ENCODE measurements at places on chromosomes 4 and X.

DNA sequence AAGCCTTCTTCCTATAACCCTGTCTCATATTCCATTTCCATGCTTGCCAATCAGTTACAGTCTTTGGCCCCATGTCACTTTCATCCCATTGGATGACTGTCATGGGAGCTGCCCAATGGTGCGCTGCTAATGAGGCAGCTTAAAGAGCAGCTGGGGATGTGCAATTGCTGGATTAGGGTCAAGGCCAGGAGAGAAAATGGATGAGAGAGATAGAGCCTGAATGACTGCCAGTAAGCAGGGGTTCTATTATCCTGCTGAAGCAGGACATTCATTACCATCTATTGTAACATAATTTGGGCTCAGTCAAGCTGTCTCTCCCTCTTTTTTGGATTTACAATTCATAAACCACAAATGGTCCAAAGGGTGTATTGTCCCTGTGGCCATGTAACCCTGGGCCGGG is 909.0 kb downstream of the CENPC start:
- no peak for DNase-seq

GRCh38 chr4:71229477-71230270 is 109.1 kb upstream of the SLC4A4 start:
- peak; percentile 38 for DNase-seq

DNA sequence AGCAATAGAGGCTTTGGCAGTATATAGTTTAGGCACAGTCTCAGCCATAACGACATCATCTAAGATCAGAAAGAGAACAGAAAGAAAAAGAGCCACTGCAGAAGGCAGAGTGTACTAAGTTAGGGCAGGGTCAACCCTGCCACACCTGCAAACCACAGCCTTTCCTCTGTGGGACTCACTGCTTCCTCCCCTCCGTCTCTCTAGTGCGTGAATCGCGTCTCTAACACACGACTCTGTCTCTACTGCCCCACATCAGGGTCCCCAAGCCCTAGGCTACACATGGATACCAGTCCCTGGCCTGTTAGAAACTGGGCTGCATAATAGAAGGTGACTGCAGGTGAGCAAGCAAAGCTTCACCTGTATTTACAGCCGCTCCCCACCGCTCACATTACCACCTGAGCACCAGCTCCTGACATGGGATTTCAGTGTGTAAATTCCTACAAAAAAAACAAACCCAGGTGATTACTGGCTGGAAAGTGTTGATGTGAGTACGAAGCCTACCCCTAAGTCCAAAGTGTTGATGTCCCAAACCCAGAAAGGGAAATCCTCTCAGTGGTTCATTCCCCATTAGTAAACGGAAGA is 128.9 kb downstream of the PRKX start:
- no peak for DNase-seq

DNA sequence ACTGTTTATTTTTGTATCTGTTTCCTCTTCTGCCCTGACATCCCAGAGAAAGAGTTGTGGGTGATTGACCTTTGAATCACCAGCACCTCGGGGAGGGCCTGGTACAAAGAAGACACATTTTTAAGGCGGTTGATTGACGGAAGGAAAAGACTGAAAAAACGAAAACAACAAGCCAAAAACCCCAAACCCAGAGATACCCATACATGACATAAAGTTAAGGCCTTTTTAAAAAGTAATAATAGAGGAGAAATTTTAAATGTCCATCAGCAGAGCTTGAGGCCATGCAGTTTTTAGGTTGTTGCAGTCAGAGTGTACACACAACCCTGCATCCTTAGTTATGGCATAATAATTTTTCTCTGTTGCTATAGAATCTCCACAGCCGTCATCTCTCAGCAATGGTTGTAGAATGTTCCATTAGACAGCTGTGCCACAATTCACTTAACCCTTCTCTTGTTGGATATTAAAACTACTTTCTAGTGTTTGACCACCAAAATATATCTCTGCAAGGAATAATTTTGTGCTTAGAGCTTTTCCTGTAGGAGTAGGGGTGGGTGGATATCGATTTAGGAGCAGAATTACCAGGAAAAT is 110.2 kb downstream of the GNL3L start:
- DNase-seq: peak; percentile 7

DNA sequence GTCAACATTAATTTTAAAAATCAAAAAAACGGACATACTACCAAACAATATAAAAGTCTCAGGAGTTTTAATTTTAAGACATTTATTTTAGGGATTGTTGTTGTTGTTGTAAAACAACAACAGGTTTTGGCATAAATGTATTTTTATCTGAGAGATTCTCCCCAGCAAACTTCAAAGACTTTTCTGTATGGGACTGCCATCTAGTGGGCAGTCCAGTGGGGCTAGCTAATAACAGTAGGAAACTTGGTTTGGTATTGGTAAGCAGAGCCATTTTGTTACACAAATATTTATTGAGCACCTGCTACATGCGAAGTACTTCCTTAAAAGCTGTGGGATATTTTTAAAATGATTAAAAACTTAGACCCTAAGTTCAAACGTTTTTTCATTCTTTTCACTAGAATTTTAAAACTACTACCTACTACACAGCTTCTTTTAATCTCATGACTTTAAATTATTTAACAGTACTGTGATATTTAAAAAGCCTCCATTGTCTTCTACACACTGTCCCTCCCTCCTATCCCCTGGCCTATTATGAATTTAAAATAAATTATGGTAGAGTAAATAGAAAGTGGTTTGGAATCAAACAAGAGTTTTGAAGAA is 1028.4 kb upstream of the INTU start:
- peak; percentile 33 for DNase-seq

- DNase-seq: no peak
Observed at GRCh38 chr4:147029296-147029695, 83.6 kb upstream of the TTC29 start.

DNA sequence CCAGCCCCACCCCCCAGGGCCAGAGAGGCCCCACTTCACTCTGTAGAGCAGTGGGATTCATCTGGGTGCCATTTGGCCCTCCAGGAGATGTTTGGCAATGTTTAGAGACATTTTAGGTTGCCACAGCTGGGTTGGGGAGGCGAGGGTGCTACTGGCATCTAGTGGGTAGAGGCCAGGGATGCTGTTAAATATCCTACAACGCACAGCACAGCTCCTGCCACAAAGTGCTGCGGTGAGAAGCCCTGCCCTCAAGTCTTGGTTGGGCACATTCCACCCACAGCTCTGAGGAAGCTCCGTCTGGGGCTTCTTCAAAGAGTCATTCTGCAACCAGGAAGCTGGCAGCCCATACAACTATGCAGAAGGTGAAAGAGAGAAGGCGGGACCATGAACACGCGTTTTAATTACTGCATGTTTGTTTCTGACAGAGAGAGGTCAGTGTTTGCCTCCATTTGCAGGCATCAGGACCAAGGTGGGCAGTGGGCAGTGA is 48.1 kb upstream of the FAM9C start:
- DNase-seq: no peak

DNA sequence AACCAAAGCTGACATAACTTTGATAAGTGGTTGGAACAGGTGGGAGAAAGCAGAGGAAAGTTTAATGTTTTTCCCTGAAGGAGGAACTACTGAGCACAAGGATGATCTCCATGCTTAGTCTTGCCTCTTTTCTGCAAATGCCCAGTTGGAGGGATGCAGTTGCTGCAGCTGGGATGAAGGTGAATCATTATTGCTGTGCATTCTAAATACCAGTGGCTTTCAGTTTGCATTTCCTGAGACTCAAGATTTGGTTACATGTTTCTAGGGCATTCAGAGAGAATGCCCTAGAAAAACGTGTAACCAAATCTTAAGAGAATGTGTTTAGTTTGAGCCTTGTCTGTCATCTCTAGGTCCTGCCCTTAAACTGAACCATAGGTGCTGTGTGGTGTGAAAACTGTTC is 42.2 kb downstream of the METTL14 start:
- no peak for DNase-seq

- DNase-seq: no peak
Observed at GRCh38 chrX:103477496-103477895, 41.8 kb downstream of the RAB40A start.

GRCh38 chrX:47234583-47234982 is 1.8 kb downstream of the USP11 start:
- no peak for DNase-seq

DNA sequence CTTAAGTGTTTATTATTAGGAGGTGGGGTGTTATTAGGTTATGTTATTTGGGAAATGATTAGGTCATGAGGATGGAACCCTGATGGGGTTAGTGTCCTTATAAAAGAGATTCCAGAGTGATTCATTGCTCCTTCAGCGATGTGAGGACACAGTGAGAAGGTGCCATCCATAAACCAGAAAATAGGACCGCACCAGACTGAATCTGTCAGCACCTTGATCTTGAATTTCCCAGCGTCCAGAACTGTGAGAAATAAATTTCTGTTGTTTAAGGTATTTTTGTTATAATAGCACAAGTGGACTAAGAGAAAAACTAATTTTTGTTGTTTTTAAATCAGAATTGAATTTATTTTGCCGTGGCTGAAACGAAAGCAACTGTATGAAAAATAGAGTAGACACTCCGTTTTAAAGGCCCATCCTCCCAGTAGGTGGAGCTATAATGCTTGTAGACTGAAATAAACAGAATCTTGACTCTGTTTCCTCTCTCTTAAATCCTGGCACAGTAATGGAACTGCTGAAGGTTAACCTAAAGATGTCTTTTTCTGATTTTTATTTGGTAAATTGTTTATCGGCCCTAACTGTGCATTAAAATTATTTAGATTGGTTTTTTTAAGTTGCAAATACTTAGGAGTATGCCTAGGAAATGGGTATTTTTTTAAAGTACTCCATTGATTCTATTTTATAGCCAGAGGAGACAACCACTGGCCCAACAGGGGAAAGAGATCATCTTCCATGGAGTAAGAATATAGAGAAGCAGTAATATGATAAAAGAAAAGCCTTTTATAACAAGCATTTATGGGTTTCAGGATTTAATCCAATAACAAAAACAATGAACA is 133.2 kb upstream of the ADAMTS3 start:
- DNase-seq: no peak

GRCh38 chrX:129093706-129094105 is 429.6 kb downstream of the SMARCA1 start:
- DNase-seq: no peak

DNA sequence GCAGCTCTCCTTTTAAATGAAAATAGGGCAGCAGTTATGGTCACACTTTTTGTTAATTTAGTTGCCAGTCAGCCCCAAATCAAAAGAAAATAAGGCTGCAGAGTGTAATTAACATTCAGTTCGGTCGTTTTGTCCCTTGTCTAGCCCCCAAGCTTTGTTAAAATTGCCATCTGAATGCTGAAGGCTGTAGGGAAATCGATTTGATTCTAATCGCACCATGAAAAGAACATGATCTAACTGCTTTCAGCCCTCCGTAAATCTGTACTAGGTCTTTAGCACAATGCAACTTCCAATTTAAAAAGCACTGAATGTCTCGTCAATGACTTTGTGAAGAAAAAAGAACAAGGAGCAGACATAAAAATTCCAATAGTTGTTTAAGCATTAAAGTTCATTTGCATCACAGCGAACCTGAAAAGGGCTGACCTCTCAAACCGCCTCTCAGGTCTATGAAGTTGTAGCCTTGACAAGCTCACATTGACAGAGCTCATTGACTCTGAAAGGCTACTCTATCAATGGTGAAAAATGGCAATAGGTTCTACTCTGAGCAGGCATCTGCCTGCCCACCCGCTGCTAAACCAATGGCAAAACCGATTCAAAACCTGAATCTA is 48.9 kb downstream of the CHIC2 start:
- DNase-seq: no peak

DNA sequence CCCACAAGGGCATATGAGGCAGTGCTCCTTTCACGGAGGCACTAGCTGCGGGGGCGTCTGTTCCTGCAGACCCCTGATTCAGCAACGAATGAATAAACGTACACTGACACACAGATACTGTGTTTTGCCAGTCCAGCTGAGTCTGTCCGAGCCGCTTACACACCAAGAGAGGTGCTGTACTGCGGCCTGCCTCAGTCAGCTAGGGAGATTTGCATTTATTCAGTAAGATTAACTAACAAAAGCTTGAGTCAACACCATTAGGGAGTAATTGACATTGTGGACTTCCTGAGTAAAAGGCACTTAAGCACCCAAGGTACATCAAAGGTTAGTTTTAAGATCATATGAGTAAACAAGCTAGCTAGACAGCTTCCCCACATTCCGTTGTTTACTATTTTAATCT is 31.0 kb upstream of the BEX4 start:
- DNase-seq: no peak

GRCh38 chr4:134027931-134028330 is 173.7 kb downstream of the PABPC4L start:
- DNase-seq: no peak

GRCh38 chrX:350534-351323 is 32.1 kb upstream of the GTPBP6 start:
- DNase-seq: no peak

DNA sequence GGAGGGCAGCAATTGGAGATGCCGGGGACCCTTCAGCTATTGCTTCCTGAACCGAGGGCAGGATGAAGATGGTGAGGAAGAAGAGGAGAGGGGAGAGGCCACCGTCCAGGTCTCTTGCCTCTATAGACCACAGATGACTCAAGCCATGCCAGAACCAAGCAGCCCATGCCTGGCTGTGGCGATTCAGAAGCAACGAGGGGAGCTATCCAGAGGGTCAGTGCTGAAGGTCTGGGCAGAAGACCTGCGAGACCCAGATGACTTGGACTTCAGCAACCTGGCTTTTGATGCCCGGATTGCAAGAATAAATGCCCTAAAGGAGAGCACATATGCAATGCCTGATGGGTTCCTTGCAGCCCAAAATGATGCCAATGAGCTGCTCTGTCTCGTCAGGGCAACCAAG is 70.2 kb upstream of the PRPS2 start:
- DNase-seq: no peak

DNA sequence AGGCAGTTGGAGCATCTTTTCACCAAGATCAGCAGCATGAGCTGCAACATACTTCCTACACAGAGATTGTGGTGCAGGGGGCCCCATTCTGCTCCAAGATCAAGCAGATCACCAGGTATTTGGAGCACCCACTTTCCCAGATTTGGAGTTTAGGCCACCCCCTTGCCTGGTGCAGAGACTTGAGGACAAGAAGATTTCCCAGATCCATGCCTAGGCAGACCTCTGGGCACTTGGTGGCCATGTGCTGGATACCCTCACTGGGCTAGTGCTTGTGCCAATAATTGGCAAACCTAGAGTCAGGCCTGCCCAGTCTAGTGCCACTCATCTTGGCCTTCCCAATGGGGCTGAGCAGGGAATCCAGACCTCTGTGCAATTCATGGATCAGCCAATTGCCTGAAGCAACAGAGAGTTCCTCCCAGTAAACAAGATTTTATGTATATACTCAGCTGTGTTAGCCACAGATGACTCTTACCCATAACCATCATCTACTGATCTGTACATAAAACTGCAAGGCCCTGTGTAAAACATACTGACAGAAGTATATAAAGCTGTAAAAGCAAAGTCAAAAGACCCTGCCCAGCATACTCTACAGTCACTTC is 228.4 kb upstream of the EMCN start:
- DNase-seq: peak; percentile 20

- no peak for DNase-seq
Observed at GRCh38 chrX:1387141-1387776, 4.7 kb downstream of the SLC25A6 start.

Data from left lung (tissue), 14 donors.